ENCODE measurements at places on chromosomes 7 and 10.
A peak's percentile ranks its signal among the peaks of the same experiment; 100 is the strongest.

DNA sequence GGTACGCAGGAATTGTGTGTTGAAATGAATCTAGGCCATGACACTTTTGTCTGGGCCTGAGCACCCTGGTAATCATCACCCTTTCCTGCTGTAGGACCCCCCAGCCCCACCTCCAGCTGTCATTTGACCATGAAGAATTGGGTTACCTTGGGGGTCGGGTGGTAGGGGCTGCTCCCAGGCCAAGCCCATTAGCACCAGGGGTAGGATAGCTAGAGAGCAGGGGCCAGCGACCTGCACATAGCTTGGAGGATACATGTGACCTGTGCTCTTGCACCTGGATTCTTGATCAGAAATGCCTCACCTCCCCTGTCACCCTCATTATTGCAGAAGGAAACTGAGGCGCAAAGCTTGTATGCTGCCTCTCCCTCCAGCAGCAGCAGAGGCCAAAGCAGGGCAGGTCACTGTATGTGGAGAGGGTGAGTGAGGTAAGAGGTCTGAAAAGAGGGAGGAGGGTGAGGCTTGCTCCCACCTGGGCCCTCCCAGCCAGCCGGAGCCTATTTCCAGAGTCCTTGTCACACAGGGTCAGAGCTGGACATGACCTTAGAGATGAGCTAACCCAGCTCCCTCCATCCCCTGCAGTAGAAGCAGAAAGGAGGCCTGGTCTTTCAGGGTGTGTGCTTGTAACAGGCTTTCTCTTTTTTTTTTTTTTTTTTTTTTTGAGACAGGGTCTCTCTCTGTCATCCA lies 35.3 kb upstream of the ANKRD2 start:
- no peak for DNase-seq

DNA sequence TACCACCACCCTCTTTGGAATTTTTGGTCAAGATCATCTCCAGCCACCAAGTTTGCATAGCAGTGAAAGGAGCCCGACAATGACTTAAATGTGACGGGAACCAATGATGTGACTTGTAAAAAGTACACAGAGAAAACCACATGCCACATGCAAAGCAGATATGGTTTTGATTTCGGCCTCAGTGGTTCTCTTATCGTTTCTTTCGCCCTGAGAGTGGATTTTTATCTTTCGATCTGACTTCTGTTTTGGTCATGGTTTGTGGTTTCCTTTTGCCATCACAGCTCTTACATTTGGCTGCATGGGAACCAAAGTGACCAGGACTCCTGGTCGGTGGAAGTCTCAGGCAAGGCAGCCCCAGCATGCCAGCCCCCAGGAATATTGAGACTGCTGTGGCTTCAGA lies 31.5 kb downstream of the TCF7L2 start:
- DNase-seq: peak; percentile 5

- no peak for DNase-seq
Observed at GRCh38 chr7:106223156-106223555, 61.6 kb downstream of the NAMPT start.

DNA sequence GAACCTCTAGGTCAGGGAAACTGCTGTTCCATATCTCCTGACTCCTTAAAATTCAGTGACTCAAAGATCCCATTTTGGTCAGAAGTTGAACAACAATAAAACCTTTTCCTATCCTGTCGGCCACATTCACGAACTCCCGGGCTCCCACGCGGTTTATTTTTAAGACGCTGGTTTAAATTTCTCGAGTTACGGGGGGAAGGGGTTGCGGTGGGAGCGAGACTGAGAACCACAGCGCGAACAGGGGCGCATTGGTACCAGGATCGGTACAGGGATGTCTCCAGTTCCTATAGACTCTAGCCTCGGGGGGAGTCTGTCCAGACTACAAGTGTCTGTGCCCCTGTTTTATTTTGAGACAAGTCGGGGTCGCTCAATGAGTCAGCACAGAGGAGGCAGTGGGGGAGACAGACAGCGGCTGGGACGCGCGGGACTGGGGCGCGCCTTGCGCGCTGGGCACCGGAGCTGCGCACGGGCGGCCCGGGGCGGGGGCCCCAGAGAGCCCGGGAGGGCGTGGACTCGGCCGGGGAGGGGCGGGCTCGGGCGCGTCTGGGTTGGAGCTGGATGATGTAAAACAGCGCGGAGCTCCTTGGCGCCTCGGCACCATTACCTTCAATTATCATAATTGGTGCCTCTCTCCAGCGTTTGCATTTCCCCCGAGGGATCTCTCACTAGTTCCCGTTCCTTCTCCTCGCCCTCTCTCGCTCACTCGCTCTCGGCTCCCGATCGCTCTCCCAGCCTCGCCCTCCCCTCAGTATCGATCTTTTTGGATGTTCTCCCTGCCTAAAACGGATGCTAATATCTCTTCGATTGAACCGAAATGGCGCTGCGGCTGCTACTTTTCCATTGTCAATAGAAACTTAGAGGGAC lies 8.7 kb upstream of the BAMBI start:
- DNase-seq: no peak

- no peak for DNase-seq
Observed at GRCh38 chr10:131094527-131095312, 216.8 kb downstream of the TCERG1L start.

- no peak for DNase-seq
Observed at GRCh38 chr7:94311515-94311914, 83.2 kb upstream of the COL1A2 start.

DNA sequence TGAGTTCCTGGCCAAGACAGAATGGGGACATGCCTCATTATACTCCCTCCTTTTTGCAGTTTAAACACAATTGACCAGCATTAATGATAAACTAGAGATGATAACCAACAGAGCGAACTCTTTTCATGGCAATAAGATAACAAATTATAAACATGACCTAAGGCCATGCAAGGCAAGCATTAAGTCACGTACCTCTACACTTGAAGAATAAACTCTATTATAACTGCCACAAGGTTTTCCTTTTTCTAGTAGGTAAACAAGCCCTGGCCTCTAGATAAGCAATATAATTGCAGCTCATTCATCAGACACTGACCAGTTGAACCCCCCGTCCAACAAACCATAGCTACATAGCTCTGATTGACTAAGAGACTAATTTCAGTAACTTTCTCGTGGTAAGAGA lies 767.0 kb downstream of the GRM8 start:
- no peak for DNase-seq

- DNase-seq: no peak
Observed at GRCh38 chr7:76129366-76129765, 72.3 kb upstream of the SRRM3 start.

DNA sequence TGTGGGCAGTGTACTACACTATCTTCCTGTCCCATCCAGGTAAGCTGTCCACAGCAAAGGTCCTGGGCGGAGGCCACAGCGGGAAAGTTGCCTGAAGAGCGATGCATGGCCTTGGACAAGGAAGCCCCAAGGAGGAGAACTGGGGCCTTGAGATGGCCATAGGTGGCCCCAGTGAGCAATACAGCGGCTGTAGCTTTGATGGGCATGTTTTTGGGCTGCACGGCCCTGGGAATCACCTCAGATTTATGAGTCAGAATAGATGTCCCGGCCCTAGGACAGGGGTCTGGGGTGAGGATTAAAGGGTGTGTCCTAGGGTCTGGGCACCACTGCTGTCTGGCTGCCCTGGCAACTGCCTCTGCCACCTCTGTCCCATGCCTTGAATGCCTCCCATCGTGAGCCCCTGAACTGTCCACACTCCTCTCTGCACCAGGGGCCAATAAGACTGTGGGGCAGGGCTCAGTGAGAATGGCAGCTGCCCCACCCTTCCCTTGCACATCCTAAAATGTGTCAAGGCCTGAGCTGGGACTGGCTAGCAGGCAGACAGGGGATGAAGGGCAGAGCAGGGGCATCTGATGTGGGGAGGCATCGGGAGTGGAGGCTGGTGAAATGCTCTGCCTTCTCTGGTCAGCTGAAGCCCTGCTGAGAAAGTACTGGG lies 9.4 kb upstream of the IRF5 start:
- DNase-seq: no peak

GRCh38 chr10:123687758-123688157 lies 21.6 kb downstream of the GPR26 start:
- no peak for DNase-seq

GRCh38 chr10:7407368-7408290 lies 3.2 kb downstream of the SFMBT2 start:
- no peak for DNase-seq

DNA sequence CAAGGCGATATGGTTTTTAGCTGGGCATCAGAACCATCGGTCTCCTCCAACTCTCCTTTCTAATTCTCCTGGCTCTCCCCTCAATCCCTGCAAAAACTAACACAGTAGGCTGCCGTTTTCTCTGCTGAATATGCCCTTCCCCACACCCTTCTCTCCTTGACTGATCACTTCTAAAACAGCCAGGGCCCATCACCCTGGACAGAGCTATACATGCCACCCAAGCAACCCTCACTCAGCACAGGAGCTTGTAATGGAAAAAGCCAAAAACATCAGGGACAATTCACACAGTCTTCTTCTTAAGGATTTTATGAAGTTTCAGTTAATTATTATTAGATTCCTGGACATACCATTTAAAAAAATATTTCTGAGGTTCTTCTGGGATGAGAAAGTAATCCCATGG lies 61.5 kb downstream of the PIK3AP1 start:
- DNase-seq: no peak

All from AML-193 (cell line).